ENCODE measurements at places on chromosomes 6 and 20. TPM values are rescaled to one million over a fixed set of nuclear protein-coding genes. Genes with fewer than 3 reads are reported as not detected.

DNA sequence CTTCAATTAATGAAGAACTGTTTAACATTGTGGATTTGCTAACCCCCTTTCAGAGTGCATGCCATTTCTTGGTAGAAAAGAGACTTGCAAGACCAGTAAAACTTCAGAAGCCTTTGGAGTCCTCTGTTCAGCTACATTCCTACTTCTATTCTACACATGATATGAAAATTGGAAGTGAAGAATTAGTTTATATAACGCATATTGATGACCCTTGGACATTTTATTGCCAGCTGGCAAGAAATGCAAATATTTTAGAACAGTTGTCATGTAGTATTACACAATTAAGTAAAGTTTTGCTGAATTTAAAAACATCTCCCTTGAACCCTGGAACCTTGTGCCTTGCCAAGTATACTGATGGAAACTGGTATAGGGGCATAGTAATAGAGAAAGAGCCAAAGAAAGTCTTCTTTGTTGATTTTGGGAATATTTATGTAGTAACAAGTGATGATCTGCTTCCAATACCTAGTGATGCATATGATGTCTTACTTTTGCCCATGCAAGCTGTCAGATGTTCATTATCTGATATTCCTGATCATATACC is 3.3 kb downstream of the TDRD6 start:
- no peak for DNase-seq

DNA sequence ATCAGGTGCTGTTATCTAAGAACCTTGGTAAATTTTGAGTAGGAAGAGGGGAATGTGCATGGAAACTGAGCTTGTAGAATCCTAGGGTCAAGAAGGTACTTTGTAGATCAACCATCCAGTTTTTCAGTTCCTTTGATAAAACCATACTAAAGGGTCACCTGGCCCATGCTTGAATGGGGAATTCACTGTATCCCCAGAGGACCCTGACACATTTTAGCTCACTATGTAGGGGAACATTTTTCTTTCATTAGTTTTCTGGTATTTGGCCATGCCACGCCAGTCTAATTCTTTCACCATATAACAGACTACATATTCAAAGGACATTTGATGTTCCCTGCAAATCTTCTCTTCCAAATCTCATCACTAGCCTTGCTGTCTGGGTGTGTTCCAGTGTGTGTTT is 29.9 kb downstream of the LRRC1 start:
- DNase-seq: no peak

DNA sequence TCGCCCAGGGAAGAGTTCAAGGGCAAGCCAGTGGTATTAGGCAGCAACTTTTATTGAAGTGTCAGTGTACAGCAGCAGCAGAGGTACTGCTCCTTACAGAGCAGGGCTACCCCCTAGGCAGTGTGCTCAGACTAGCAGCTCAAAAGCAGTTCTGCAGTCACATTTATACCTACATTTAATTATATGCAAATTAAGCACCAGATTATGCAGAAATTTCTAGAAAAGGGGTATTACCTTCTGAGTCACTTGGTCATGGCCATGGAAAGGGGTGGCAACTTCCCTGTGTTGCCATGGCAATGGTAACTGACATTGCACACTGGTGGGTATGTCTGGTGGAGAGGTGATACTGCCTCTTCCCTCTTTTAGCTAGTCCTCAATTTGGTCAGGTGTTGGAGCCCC is 2.1 kb upstream of the ZKSCAN4 start:
- DNase-seq: no peak

The ERVFRD-1 gene
- 0.16 TPM for polyA plus RNA-seq

GRCh38 chr6:134621858-134622257 is 303.9 kb upstream of the SGK1 start:
- no peak for DNase-seq

The NMBR gene
- not detected for polyA plus RNA-seq

DNA sequence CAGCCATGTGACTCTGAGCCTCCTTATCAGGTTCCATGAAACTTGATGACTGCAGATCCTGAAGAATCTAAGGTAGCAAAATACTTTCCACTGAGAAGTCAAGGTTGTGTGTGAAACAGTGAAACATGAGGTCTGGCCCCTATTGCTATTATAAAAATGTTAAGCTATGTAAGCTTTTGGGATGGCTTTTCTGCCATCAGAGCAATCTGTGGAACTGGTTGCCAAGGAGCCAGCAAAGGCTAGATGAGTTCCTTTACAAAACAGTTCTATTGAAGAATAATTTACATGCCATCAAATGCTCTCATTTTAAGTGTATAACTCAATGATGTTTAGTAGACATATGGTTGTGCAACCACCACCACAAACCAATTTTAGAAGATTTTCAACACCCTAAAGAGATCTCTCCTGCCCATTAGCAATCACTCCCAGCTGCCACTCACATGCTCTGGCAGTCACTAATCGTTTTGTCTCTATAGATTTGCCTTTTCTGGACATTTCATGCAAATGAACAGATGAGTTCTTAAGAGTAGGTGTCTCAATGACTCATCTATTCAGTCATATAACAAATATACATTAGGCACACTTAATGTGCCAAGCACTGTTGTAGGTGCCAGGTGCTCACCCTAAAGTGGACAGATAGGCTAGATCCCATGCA is 19.9 kb upstream of the MEP1A start:
- no peak for DNase-seq

Measured in muscle of arm (tissue), 14 donors.